ENCODE measurements at places on chromosomes 5 and 9.

DNA sequence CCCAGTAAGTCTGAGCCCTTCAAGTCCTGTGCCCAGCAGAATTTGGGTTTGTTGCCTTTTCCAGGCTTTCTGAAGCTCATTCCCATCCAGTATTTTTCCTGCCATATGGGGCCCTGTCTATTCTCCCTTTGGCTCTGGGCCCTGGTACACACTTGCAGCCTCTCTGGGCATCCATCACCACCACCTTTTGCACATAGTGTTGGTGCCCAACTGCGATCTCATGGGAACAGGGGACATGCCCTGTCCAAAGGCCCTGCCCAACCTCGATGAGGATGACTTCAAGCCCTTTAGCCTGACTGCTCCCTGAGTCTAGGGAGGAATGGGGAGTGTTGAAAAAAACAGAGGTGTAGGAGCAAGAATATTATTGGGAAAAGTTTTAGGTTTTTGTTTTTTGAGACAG lies 11.5 kb downstream of the RGS3 start:
- no peak for DNase-seq

- no peak for DNase-seq
Observed at GRCh38 chr9:95815133-95815532, 60.4 kb upstream of the ERCC6L2 start.

DNA sequence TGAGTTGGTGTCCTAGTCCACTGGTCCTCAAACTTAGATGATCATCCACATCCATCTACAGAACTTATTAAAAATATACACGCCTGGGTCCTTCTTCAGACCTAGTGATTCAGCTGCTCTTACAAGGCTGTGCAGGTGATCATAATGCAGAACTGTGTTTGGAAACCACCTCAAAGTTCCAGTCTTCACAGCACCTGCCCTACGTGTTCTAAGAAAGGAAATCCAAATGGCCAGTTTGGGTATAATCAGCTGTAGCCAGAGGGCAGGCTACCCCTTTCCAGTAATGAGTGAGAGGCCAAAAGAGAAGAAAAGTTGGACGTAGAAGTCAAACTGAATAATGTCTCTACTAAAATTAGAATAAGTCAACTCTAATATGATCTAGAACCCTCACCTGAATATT lies 15.4 kb downstream of the REEP5 start:
- DNase-seq = no peak

DNA sequence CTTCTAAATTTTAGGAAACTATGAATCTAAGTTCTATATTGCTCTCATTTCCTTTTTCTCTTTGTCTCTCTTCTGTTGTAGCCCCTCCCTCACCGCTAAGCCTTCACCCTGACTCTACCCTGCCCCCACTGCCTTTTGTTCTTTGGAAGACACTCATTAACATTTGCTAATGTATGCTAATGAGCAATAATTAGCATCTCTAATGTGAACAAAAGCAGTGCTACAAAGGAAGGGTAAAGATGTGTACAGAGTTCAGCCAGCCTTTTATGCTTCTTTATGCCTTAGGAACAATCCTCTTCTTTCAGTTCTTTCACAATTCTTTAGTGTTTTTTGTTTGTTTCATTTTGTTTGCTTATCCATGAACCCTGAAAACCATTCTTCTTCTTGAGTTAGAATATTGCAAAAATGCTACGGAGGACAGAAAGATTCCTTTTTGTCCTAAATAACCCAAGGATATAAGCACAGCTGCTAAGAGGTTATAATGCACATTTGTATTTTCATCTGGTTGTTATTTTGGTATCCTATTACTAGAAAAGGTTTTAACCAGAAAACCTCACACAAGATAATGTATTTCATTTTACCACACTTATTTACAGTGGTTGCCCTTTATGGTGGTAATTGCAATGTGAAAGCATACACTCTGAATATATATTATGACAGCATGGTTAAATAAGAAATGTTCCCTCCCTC lies 159.3 kb downstream of the TMC1 start:
- no peak for DNase-seq

- DNase-seq = no peak
Observed at GRCh38 chr5:125457617-125458016, 711.2 kb upstream of the ZNF608 start.

- DNase-seq = no peak
Observed at GRCh38 chr5:173246135-173246495, 11.1 kb upstream of the NKX2-5 start.

DNA sequence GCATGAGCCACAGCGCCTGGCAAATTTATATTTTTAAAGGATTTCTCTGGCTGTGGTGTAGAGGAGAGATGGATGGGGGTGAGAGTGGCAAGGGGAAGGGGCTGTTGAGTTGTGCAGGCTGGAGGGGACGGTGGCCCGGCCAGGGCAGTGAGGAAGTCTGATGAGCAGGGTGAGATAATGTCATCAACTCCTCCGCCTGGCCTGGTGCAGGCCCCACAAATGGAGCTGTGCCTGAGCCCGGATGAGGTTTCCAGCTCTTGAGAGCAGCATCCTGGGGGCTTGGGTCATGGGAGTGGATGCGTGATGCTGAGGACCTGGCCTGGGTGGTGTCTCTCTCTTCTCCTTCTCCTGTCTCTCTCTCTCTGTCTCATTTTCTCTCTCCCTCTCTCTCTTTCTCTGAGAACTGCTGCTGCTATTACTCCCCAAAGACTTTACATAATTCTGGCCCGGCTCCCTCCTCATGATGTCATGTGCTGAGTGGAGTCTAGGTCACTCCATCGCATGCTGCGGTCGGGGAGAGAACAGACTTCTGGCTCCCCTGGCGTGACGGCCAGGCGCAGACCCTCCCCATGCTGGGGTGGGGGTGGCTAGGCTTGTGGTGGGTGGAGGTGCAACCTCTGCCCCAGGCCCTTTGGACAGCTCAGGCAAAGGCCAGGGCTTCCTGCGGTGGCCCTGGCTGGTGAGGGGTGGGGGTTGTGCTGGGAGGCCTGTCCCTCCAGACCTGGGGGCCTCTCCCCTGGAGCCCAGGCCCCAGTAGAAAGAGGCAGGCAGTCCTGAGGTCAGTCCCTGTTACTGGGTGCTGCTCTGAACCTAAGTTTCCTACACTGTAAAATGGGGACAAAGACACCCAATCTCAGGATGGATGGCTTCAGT lies 26.4 kb downstream of the FGF18 start:
- DNase-seq = no peak

DNA sequence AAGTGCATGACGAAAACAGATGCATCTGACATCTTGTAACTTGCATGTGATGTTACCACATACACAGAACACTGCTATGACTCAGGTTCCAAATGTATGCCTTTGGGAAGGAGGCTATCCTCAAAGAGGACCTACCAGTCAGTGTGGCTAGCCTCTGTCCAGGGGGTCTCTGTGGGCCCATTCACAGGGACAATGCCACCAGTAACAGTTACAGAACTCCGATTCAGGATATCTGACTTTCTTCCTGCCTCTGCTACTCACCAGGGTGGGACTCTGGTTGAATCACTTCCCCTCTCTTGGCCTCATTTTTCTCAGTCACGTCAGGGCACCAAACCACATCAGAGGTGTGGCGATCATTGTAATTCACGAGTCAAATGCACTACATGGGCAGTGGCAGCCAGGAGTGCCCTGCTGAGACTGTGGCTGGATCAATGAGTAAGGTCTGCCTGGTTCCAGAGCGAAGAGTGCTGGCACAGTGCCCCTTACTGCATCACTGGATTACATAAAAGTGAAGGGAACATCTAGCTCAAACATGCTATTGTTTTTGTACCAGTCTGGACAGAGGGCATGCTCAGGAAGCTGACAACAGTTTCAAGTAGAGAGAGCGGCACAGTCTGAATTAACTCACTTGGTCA lies 13.2 kb downstream of the ATOX1 start:
- DNase-seq = peak; percentile 92

DNA sequence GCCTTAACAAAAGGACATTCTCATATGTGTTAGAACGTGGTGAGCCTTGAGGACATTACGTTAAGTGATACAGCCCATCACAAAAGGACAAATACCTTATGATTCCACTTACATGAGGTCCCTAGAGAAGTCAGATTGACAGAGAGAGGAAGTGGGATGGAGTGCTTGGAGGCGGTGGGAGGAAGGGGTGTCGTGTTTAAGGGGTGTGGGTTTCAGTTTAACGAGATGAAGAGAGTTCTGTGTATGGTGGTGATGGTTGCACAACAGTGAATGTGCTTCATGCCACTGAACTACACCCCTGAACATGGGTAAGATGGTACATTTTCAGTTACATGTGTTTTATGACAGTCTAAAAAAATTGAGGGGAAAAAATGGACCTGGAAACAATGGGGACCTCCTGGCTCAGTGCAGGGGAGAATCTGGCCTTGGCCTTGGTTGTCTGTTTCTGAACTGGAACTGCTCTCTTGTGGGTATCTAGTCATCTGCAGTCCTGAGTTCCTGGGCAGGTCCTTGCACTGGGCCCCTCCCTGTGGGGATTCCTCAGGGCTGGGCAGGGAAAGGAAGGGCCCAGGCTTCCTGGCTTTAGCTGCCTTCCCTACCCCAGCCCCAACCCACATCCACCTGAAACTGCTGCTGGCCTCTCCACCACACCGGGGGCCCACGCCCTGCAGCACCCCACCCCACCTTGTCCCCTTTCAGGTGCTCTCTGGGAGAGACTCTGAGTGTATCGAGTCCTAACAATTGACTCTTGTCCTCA lies 17.8 kb downstream of the LRRC8A start:
- no peak for DNase-seq

DNA sequence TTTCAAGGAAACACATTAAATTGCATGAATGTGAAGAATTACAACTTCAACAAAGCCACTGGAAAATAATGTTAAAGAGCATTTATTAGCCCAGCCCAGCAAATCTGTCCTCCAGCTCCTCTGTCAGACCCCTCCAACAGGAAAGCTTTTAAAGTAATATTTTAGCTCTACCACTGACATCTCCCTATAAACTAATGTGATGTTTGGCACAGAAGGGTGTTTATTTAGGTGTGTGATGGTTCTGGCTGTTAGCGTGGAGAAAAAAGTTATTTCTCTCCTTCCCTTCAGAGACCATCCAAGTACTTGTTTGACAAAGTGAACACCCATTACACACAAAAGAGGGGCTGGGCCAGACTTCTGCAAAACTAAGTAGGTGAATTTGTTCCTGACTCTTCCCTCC lies 111.9 kb upstream of the TARS1 start:
- DNase-seq = no peak

GRCh38 chr5:109163336-109163735 lies 246.4 kb downstream of the PJA2 start:
- DNase-seq = no peak

DNA sequence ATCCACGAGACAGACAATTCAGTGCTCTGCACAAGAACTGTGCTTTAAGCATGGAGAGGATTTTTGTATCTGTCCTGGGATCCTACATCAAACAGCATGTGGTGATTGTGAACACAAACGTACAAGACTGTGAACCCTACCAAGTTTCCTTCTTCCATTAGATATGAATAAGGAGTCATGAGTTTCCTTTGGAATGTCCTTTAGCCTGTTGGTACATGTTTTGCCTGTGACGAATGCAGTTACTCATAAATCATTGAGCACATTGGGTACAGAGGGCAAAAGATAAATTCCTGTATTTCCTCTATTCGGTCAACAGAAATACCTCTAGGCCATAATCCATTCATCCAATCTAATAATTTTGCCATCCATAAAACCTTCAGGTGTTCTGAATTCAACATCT lies 61.5 kb downstream of the FXN start:
- no peak for DNase-seq

DNA sequence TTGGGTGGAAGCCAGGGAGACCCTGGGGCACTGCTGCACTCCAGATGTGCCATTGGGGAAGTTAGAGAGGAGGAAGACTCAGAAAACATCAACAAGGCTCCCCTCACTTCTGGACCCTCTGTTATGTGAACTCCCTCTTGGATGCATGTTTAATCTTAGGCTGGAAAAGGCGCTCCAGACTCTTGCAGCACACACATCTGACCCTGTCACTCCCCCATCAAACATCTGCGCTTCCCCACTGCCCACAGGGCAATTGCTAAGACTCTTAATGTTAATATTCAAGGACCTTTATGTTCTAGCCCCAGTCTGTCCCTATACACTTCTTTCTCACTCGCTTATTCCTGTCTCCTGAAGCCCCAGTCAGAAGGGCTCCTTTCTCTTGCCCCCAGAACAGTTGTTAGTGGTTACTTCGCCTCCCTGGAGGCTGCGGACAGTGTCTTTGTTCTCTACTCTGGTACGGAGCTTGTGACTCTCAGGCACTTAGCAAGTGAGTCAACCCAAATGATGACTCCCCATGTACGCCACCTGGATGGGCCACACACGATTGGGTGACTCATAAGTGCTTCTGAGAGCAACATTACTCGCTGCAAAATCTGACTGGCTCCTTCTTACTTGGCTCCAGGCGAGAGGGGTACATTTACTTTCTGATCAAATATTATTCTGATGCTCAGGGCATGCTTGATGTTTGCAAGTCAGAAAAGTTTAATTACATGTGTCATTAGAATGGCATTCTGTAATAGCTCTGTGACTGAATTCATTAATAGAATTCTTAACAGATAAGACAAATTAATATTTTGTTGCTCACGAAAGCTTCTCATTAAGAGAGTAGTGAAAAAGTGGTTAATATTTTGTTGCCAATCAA lies 193.6 kb downstream of the HSPA4 start:
- DNase-seq = peak; percentile 77

- no peak for DNase-seq
Observed at GRCh38 chr5:96615223-96615622, 47.0 kb upstream of the CAST start.

DNA sequence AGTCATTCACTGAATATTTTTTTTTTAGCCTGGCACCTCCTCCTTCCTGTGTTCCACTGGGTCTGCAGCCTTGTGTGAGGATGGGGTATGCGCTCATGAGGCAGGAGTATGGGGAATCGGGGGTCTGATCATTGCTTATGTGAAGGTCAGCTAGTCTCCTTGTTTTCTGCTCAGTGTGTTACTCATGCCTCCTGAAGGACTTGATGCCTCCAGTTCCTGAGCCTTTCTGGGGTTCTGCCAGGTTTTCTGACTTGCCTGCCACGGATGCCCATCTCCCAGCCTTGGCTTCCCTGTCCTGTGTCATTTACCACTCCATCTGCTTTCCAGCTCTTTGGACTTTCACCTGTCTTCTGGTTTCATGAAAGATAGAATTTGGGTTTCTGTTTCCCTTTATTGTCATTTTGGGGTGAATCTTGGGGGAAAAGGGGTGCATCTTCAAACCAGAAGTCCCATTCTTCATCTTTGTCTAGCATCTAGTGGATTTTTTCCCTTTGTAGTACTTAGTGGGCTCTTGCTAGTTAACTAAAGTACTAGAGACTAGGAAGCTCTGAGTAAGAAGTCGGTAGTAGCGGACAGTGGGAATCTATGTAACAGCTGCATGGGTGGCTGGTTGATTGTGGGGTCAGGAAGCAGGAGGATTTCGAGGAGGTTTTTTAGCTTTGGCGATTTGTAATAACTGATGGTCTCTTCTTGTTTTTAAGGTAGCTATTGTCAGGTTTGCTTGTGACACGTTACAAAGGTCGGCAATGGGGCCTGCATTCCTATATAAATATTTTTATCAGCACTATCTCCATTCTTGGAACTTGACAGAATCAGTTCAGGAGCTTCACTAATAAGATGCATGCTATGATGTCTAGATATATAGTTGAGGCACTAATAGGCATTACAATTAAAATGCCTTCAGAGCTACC lies 8.2 kb downstream of the OTULIN start:
- DNase-seq = no peak

- peak; percentile 88 for DNase-seq
Observed at GRCh38 chr5:96718635-96719077, 56.5 kb downstream of the CAST start.

GRCh38 chr5:174093123-174093522 lies 47.6 kb downstream of the NSG2 start:
- no peak for DNase-seq

GRCh38 chr5:37875051-37875787 lies 35.4 kb upstream of the GDNF start:
- DNase-seq = no peak
